GM23338 (cell line): ENCODE measurements at places on chromosomes 6 and 20. TPM values are rescaled to one million over a fixed set of nuclear protein-coding genes. Genes with fewer than 3 reads are reported as not detected.

The IPCEF1 gene
- total RNA-seq = 0.27 and 1.8 TPM in 2 replicates

DNA sequence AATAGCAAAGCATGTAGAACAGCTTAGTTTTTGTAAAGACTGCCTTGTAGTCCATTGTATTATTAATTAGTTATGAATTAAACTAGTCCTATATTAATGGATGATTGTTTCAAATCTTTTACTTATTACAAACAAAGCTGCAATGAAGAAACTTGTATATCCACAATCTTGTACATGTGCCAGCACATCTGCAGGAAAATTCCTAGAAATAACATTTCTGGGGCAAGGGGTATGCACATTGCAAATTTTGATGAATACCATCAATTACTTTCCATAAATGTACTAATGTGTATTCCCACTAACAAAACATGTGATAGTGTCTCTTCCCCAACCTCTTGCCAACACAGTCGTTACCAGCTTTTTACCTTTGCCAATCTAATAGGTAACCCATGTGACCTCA, 73.6 kb upstream of the AKAP12 start:
- no peaks in the 10 kb centered on the region for H3K27me3 ChIP-seq
- DNase-seq = no peak
- H3K4me3 ChIP-seq = no peak overlapping the region
- no peaks in the 10 kb centered on the region for H3K36me3 ChIP-seq
- no peak overlapping the region for H3K27ac ChIP-seq

GRCh38 chr6:163342571-163343539, 71.7 kb upstream of the QKI start:
- DNase-seq = no peak
- peaks cover 13% of the 10 kb centered on the region; the same call in 1 of the 2 replicates for H3K4me1 ChIP-seq
- no peaks in the 10 kb centered on the region for H3K27me3 ChIP-seq
- no peak overlapping the region for H3K27ac ChIP-seq
- H3K4me3 ChIP-seq = no peak overlapping the region

The SLC4A11 gene
- total RNA-seq = 12.1 and 17.1 TPM in 2 replicates

- no peak for DNase-seq
- no peak overlapping the region for H3K27ac ChIP-seq
- H3K27me3 ChIP-seq = no peaks in the 10 kb centered on the region
- no peak overlapping the region for H3K4me3 ChIP-seq
These were observed 123.8 kb downstream of the RFPL4B start for GRCh38 chr6:112470950-112471349.

DNA sequence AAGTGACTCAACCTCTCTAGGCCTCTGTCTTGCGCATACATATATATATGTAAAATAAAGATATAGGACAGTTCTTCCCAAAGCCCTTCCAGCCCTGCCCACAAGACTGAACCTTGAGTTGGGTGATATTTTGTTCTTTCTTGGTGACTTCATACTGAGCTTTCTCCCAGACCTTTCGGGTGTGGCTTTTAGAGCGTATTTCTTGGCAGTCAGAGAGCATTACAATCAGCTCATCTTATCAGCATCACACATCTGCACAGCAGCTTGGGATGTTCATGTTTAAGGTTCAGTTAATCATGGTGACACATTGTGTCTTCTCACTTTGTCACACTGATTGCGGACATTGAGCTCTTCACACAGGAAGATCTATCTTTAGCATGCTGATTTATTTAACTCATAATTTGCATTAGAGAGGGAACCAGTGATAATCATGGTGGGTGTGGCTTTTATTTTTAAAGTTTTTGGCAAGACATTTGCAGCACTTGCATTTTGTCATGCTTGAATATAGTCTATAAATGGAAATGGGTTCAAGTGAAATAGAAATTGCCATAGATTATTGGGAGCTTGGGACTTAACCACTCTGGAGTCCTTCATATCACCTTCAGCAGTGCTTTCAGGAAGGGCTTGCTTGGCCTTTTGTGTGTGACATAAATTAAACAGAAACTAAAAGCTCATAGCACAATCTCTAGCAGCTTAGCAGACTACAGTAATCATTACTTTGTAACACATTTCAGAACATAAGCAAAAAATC, 8.3 kb downstream of the KIF3B start:
- DNase-seq = no peak
- H3K4me1 ChIP-seq = no peaks in the 10 kb centered on the region
- no peak overlapping the region for H3K27ac ChIP-seq
- H3K4me3 ChIP-seq = no peak overlapping the region

DNA sequence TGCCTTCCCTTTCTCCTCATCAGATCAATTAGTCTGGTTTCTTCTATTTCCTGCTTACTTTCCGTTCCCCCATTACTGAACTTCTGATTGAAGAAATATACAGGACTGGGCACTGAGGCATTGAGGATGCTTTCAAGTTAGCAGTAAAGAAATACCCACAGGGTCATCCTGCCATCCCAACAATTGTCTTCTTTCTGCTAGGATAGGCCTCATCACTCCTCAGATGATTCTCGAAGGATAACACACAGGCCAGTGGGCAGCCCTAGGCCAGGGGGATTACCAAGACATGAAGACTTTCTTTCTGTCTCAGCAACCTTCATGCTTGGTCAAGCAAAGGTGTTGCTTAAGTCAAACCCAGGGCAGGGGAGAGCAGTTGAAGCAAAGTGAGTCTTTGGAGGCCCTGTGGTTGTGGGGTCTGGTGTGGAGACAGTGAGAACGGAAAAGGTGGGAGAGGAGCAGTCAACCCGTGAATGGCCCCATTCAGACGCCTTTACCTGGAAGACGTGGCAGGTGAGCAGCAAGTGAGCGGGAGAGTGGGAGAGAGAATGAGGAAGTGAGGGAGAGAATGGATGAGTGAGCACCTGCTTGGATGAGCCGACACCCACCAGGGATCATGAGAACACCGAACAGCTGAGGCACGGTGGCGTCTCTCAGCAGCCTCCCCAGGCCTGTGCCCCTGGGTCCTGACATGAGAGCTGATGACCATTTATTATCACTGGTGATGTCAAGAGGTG, 462.9 kb downstream of the PREX1 start:
- no peak overlapping the region for H3K27ac ChIP-seq
- no peak overlapping the region for H3K4me3 ChIP-seq
- no peaks in the 10 kb centered on the region for H3K36me3 ChIP-seq
- DNase-seq = no peak
- H3K27me3 ChIP-seq = no peaks in the 10 kb centered on the region

The MOG gene
- total RNA-seq = 0.74 and 2.5 TPM in 2 replicates

GRCh38 chr20:62923669-62924441, 2.5 kb downstream of the DIDO1 start:
- DNase-seq = no peak
- peak overlapping the region; percentile 57 for H3K27ac ChIP-seq
- H3K36me3 ChIP-seq = peaks cover 2% of the 10 kb centered on the region; the same call in 1 of the 2 replicates
- no peaks in the 10 kb centered on the region for H3K27me3 ChIP-seq
- H3K4me3 ChIP-seq = peak overlapping the region; percentile 95
- H3K4me1 ChIP-seq = peaks cover 69% of the 10 kb centered on the region

GRCh38 chr6:148173548-148173947, 169.1 kb upstream of the SASH1 start:
- peaks cover 3% of the 10 kb centered on the region; the same call in 1 of the 2 replicates for H3K4me1 ChIP-seq
- H3K27me3 ChIP-seq = no peaks in the 10 kb centered on the region
- H3K27ac ChIP-seq = no peak overlapping the region
- no peak for DNase-seq
- H3K36me3 ChIP-seq = no peaks in the 10 kb centered on the region
- no peak overlapping the region for H3K4me3 ChIP-seq

The LY86 gene
- total RNA-seq = not detected in 2 replicates

GRCh38 chr6:10350720-10351119, 64.2 kb downstream of the TFAP2A start:
- H3K4me3 ChIP-seq = no peak overlapping the region
- DNase-seq = no peak
- H3K4me1 ChIP-seq = no peaks in the 10 kb centered on the region
- H3K27ac ChIP-seq = no peak overlapping the region
- H3K27me3 ChIP-seq = no peaks in the 10 kb centered on the region

- H3K4me3 ChIP-seq = no peak overlapping the region
- H3K27me3 ChIP-seq = no peaks in the 10 kb centered on the region
- no peaks in the 10 kb centered on the region for H3K4me1 ChIP-seq
- H3K36me3 ChIP-seq = no peaks in the 10 kb centered on the region
These were observed 303.0 kb downstream of the PAX1 start for GRCh38 chr20:22008456-22008855.

GRCh38 chr6:76120302-76120701, 47.8 kb upstream of the IMPG1 start:
- no peak overlapping the region for H3K27ac ChIP-seq
- peaks cover 97% of the 10 kb centered on the region for H3K27me3 ChIP-seq
- peak; percentile 77 for DNase-seq
- peaks cover 5% of the 10 kb centered on the region; the same call in 1 of the 2 replicates for H3K36me3 ChIP-seq

- peaks cover 12% of the 10 kb centered on the region for H3K4me1 ChIP-seq
- no peak overlapping the region for H3K4me3 ChIP-seq
- no peaks in the 10 kb centered on the region for H3K36me3 ChIP-seq
- no peaks in the 10 kb centered on the region for H3K27me3 ChIP-seq
- DNase-seq = no peak
These were observed 84.1 kb downstream of the PRDM1 start for GRCh38 chr6:106170030-106170791.

The BPIFB4 gene
- not detected in 2 replicates for total RNA-seq
